BJ (cell line): ENCODE measurements at places on chromosomes 7 and 10.

- no peak for DNase-seq
Measured at GRCh38 chr10:86523348-86523747, 1.8 kb upstream of the WAPL start.

DNA sequence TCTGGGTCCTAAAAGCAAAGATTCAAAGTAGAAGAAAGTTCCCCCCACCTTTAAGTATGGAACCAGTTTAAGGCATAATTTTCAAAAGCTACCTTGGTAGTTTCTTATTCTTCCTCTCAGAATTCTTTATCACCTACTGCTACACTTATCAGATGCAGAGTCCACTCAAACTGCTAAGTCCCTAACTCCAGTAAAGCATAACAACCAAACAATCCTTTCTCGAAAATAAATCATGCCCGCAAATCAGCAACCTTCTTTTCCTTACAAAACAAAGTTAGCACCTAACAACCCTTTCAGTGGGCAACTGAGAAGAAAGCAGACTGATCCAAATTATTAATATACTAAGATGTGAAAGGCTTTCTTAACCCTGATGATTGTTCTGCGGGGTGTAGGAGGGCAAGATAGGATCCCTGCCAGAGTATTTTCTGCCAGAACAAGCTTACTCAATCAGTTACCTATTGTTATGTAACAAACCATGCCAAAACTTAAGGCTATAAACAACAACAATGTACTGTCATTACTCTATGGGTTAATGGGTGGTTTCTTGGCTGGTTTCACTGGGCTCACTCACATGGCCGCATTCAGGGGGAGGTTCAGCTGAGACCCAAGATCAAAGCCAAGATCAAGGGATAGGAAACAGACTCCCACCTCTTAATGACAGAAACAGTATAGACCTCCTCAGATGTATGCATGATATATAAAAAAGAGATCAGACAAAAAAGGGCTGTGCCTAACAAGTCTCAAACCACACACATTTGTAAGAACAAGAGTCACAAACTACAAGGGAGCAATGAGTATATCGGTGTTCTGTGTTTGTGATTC is 42.0 kb downstream of the CCDC6 start:
- DNase-seq: no peak

DNA sequence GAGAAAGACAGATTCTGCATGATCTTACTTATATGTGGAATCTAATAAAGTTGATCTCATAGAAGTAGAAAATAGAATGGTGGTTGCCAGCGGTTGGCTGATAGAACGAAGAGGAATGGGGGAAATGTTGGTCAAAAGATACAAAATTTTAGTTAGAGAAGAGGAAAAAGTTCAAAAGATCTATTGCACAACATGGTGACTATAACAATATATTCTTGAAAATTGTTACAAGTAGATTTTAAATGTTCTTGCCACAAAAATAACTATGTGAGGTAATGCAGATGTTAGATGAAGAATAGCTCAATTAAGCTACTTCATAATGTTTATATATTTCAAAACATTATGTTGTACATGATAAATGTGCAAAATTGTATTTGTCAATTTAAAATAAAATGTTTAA is 112.3 kb upstream of the SMIM30 start:
- DNase-seq: no peak

DNA sequence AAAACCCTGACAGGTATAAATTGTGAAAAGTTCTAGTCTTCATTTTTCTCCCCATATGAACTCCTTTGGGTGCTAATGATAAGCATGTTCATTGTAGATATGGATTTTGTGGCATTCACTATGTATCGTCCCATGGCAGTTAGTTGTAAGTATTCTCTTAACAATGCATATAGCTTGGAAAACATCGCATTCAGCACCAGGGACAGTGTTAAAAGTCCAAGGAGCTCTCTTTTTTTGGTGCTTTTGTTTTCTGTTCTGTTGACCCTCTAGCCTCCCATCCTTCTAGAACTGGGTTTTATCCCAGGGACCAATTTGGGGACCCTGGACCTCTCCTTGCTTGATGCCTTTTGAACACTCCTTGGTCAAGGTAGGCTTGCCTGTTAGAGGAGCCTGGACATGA is 37.7 kb downstream of the INSYN2A start:
- no peak for DNase-seq

DNA sequence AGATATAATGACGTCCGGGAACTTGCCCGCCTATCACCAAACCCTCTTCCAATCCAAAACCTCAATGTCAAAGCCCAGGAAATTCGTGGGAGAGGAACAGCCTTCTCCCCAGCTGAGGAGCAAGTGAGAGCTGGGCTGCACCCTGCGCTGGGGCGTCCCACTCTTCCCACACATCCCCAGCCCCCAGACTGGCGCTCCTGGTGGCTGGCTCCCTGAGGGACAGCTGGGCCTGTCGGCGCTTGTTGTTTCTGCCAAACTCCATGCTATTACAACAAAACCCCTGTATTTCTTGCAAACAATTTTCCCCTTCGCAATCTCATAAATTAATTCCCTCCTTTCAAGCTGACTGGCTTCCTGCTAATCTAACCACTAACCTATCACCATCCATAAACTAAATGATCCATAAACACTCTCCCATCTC is 53.0 kb downstream of the GRID1 start:
- no peak for DNase-seq

- DNase-seq: no peak
Measured at GRCh38 chr7:99312316-99313203, 13.1 kb upstream of the ARPC1A start.

DNA sequence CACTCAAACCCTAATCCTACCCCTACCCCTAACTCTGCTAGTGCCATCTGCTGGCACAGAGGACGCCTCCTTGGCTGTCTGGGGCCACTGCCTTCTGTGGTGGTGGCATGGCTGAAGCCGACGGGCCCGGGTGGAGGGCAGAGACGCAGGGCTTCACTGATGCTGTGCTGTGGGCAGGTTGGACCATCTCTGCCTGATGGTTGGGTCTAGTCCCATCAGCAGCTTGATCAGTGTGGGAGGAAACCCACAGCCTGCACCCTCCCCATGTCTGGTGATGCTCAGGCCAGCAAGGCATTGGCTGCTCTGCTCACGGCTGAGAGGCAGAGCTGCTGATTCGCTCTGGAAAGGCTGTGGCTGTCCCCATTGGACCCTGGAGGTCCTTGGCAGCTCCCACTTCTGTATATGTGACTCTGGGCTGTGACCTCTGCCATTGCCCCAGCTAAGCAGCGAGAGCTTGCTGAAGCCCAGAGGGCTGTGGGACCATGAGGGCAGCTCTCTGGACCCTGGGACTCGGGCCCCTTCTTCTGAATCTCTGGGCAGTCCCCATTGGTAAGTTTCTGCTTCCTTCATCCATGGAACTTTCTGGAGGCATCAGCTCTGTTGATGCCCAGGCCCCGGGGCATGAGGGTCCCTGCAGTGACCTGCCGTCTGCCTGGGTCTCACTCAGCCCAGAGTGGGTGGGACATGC is at the start of gene SCART1:
SCART1 (plus strand) TSS at position 430 of the 688 bp plus-strand sequence; CDS start at position 483, 53 bp downstream.
- DNase-seq: no peak

GRCh38 chr7:139059905-139060304 is 24.1 kb upstream of the ZC3HAV1L start:
- DNase-seq: no peak

GRCh38 chr7:27248911-27249723 is 6.5 kb downstream of the EVX1 start:
- no peak for DNase-seq

DNA sequence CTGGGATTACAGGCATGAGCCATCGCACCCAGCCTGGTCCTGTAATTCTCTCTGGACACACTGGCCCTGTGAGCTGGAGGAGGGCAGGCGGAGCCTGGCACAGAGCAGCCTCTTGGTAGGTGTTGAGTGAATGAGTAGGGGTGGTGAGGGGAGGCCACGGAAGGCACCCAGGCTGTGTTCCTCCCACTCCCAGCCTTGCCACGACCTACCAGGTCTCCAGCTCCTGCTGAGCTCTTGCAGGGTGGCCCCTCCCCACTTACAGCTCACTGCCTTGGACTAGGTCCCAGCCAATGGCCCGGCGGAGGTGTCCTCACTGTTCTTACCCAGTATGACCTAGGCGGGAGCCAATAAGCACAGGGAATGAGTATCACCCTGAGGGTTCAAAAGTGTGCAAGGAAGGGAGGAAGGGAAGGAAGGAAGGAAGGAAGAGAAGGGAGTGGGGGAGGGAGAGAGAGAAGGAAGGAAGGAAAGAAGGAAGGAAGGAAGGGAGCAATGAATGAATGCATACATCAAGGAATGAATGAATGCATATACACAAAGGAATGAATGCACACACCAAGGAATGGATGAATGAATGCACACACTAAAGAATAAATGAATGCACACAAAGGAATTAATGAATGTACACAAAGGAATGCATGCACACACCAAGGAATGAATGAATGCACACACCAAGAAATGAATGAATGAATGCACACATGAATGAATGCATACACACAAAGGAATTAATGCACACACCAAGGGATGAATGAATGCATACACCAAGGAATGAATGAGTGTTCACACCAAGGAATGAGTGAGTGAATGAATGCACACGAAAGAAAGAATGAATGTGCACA is 45.5 kb downstream of the GTF2IRD1 start:
- no peak for DNase-seq

DNA sequence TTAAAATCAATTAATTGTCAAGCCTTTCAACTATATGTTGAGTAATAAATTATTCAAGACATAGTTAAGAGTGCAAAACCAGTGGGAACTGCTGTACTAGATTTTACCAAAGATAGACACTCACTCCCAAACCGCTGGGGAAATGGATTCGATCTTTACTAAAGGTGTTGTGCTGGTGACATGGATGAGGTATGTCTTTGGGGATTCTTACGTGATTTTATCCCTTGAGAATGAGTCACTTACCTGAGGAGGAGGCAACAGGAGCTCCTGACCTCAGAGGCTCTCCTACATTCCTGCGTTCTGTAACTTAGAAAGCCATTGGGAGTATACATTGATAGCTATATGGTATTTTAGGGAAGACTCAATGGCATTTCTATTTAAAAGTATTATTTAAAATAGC is 165.5 kb downstream of the PKD1L1 start:
- DNase-seq: no peak

DNA sequence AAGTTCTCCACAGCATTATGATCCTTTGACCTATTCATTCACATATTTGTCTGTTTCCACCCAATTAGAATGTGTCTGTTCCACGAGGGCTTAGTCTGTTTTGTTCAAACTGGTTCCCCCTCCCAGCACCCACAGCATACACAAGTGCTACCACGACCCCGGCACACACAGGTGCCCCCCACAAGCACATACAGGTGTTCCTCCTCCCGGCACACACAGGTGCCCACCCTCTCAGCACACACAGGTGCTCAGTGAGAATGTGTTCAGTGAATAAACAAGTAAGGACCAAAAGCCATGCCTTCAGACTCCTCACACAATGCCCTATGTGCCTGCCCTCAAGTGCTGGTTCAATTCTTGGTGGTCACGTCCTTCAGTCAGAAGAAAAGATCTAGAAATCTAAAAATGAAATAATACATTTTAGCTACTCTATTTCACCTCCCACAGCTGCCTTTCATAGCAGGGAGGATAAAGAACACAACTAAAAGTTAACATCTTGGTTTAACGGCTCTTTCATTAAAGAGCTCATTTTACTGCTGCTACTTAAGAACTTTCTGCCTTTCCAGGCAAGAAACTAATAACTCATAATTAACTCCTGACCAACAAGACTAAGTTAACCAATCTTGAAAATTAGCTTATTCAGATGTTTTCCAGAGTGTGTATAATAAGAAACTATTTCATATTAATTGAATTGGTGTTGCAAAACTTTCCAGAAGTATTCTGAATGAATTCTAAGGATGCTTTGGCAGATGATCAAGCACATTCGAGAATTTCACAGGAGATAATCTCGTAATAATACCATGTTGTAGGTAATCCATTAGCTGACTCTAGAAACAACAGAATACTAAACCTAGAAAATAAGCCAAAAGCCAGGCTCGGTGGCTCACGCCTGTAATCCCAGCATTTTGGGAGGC is 2.3 kb downstream of the DNMBP start:
- no peak for DNase-seq
